Stimulated activated CD8-positive, alpha-beta memory T cell treated with anti-CD3 and anti-CD28 coated beads, Interleukin-4, amount 100 ng/mL, for 4 hours (primary cell): ENCODE measurements at places on chromosomes 6 and 20.

DNA sequence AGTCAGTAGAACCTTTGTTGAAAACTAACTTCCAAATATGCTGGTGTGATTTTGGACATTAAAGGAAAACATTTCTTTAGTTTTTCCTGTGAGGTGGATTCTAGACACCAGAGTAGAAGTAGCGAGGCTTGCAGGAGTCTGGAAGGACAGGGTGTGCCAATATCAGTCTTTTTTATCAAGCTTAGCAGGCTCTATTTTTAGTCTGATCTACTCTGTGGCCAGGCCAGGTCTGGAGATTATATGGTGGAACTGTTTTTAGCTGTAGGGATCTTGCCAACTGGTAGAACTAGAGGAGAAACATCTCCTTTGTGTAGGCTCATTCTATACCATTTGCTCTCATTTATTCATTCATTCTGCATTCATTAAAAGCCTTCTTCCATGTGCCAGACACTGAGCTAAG, 42.7 kb downstream of the LRP11 start:
- no peak for DNase-seq

- no peak for DNase-seq
Measured at GRCh38 chr6:1757131-1757530, 147.4 kb downstream of the FOXC1 start.

- DNase-seq = no peak
Measured at GRCh38 chr6:14381829-14382677, 264.5 kb downstream of the CD83 start.

GRCh38 chr6:92967362-92967761, 452.0 kb downstream of the EPHA7 start:
- DNase-seq = no peak

DNA sequence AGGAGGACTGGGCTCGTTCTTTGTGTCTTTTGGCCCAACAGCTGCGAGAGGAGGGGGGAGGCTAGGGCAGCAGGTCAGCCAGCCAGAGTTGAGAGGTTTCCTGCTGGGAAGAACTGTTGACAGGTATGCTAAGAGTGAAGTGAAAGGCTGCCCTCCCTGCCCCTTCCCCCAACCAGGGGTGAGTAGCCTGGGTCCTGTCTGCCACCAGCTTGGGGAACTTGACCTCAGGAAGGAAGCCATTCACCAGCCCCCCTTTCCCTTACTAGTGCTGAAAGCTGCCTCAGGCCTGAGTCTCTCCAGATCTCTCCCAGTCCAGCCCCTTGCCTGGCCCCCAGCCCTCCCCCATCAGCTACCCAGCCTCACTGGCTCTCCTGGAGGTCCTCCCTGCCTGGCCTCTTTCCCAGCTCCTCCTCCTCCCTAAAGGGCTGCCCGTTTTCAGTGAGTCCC, 20.7 kb upstream of the ZNF76 start:
- no peak for DNase-seq

- DNase-seq = no peak
Measured at GRCh38 chr20:4018023-4018748, 2.8 kb upstream of the RNF24 start.

GRCh38 chr20:24102749-24103333, 114.3 kb upstream of the GGTLC1 start:
- no peak for DNase-seq
